ENCODE measurements at places on chromosomes 7 and 10.

DNA sequence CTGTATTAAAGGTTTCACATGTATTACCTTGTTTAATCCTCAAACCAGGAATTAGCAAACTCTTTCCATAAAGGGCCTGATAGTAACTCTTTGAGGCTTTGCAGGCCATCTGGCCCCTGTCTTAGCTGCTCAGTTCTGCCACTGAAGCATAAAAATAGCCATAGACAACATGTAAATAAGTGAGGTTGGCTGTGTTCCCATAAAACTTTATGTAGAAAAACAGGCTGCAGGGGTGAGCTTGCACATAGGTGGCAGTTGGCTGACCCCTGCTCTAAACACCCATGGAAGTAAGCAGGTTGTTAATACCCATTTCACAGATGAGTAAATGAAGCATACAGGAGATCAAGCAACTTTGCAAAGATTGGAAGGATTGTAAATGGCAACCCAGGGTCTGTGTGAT lies 1279.2 kb upstream of the AUTS2 start:
- no peak for DNase-seq

- DNase-seq: no peak
These were observed 133.4 kb upstream of the CSTF2T start for GRCh38 chr10:51832652-51833383.

DNA sequence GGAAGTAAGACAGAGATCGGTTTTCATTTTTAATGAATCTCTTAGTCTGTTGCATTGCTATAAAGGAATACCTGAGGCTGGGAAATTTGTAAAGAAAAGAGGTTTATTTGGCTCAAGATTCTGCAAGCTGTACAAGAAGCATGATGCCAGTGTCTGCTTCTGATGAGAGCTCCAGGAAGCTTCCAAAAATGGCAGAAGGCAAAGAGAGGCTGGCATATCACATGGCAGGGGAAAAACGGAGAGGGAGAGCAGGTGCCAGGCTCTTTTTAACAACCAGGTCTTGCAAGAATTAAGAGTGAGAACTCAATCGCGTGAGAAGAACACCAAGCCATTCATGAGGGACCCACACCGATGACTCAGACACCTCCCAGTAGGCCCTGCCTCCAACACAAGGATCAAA lies 125.0 kb upstream of the THSD7A start:
- no peak for DNase-seq

GRCh38 chr7:137386966-137387365 lies 43.4 kb upstream of the PTN start:
- DNase-seq: no peak

DNA sequence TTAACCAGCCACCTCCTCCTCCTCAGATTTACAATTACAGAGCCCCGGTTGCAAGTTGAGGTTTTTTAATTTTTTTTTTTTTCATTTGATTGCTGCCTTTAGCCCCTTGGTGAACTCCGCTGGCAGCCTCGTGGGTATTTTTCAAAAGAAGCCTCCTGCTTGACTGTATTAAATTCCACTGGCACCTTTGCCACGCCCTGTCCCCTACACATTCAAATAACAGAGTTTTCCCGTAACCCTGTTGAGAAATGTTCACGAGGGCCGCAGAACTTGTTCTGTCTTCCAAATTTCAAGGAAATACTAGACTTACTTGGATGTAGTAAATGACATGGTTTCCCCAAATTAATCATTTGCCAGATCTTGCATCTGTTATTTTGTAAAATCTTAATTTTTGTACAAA lies 167.0 kb downstream of the ARID5B start:
- DNase-seq: no peak

- DNase-seq: no peak
These were observed 32.5 kb downstream of the ZNF277 start for GRCh38 chr7:112238852-112239610.

GRCh38 chr10:128186959-128187787 lies 61.0 kb upstream of the MKI67 start:
- DNase-seq: no peak

DNA sequence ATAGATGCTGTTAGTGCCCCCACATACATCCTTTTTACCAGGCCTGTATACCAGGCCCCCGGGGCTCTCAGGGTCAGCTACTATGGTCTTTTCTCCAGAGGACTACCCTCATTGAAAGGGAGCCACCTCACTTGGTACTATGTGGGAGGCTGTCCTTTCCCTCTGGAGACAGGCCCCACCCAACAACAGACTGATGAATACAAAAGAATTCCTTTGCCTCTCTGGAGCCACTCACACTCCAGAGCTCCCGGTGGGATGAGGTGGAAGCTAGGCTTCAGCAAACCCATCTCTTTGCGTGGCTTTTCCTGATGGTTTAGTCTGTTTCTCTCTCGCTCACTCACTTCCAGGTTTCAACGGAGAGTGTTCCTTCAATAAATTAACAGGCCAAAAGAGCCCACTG lies 30.3 kb downstream of the ANKMY2 start:
- no peak for DNase-seq

GRCh38 chr7:92631067-92631849 lies 41.1 kb upstream of the FAM133B start:
- no peak for DNase-seq

Measured in WTC11 (cell line).